LHCN-M2 (cell line): ENCODE measurements at places on chromosomes 11 and 22.

DNA sequence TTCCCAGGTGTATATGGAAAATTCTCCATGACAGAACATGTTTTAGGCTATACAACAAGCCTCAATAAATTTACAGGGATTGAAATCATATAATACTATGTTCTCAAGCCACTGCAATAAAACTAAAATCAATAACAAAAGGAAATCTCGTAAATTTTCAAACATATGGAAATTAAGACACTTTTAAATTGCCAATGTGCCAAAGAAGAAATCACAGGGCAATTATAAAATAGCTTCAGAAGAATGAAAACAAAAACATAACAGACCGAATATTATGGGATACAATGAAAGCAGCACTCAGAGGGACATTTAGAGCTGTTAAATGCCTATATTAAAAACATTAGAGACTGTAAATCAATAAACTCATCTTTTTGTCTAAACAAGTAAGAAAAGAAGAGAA lies 555.7 kb upstream of the B3GAT1 start:
- no peak for DNase-seq

DNA sequence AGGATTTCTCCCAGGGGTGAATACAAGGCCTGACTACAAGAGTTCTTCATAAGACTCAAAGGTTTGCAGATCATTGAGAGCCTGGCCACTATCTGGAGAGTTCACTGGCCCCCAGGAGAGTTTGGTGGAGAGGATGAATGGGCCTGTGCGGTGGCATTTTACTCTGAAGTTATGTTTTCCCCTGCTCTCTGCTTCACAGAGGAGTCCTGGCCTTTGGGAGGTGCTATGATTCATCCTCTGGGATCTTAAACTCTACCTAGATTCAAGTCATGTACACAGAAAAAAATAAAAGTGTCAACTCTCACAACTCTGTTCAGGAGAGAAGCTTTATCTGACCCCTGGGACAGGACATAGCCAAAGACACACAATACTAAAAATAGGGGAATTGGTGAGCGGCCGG lies 159.1 kb upstream of the CARD18 start:
- DNase-seq = peak; percentile 24

GRCh38 chr22:45976254-45977002 lies 534 bp downstream of the WNT7B start:
- no peak for DNase-seq

DNA sequence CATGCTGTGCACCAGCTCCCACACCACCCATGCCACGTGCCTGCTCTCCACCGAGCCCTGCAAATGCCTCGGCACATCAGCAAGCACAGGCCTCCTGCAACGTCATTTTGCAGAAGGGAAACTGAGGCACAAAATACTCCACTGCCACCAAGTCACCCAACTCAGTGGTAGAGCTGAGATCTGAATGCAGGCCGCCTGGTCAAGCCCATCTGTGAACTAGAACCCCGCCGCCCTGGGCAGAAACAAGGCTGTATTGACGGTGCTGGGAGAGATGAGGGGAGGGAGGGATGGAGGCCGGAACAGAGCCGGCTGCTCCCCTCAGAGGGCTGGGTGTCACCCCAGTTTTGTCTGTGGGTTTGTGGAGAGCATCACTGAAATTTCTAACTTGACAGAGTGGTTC lies 81.4 kb downstream of the CDKN1C start:
- DNase-seq = no peak

GRCh38 chr11:117478126-117478860 lies 150.6 kb downstream of the CEP164 start:
- no peak for DNase-seq

DNA sequence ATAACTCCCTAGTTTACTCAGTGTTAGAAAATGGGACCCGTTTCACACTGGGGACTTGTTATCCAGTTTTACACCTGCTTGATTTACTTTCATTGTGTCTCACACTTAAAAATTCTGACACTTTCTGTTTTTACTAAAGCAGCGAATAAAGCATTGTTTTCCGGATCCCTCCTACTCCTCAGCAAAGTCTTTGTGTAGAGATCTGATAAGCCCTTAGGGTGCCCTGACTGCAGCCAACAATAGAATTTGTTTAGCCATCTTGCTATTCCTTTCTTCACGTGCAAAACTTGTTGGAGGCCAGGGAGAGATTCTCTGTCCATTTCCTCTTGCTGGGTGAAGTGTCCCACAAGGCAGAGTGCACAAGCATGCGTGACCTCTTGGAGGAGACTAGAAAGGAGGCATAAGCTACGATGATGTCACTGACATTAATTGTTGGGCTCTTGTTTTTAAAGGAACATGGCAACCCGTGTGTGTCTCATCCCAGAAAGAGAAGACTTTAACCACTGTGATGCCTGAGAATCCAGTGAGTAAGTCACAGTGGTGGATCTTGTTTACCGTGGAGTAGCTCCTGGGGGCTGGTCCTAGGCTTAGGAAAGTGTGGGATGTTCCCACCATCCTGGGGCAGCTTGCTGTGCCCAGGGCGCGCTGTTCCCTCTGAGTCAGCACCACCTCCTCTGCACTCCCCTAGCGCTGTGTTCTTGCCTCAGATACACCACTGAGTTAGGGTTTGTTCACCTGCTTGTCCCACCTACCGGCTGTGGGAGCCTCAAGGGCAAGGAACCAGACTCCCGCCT lies 27.7 kb downstream of the MICAL2 start:
- DNase-seq = peak; percentile 84

GRCh38 chr11:20309231-20310025 lies 54.1 kb upstream of the HTATIP2 start:
- no peak for DNase-seq

- peak; percentile 80 for DNase-seq
Measured at GRCh38 chr11:100923555-100923954, 206.1 kb downstream of the PGR start.

DNA sequence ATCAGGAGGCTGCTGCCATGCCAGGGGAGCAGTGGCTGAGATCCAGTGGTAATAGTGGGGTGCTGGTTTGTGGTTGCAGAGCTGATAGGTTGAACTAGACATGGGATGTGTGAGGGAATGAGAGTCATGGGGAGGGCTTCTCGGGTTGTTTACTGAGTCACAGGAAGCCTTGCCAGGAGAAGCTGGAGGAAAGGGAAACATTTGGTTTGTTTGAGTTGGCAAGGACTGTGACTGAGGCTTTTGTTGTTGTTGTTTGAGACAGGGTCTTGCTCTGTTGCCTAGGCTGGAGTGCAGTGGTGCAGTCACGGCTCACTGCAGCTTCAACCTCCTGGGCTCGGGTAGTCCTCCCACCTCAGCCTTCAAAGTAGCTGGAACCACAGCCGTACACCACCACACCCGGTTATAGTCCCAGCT lies 49.3 kb downstream of the CABIN1 start:
- peak; percentile 86 for DNase-seq

- DNase-seq = no peak
Measured at GRCh38 chr11:67668192-67668551, 6.3 kb downstream of the ALDH3B2 start.
